ENCODE measurements at places on chromosomes 12 and 14.

DNA sequence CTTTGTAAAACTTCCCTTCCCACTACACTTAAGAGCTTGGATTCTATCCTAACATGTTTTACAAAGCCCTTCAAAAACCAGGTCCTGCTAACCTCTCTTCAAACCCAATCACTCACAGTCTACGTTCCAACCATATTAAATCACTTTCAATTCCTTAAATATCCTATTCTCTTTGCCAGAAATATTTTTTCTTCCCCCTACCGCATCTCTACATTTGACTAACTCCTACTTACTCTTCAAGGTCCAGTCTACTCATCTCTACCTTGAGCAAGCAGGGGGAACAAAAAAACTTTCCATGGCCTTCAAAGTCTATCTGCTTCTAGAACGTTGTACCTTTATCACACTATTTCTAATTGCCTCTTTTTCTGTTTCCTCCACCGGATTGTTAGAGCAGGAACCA is 6.1 kb downstream of the ERGIC2 start:
- DNase-seq = no peak

DNA sequence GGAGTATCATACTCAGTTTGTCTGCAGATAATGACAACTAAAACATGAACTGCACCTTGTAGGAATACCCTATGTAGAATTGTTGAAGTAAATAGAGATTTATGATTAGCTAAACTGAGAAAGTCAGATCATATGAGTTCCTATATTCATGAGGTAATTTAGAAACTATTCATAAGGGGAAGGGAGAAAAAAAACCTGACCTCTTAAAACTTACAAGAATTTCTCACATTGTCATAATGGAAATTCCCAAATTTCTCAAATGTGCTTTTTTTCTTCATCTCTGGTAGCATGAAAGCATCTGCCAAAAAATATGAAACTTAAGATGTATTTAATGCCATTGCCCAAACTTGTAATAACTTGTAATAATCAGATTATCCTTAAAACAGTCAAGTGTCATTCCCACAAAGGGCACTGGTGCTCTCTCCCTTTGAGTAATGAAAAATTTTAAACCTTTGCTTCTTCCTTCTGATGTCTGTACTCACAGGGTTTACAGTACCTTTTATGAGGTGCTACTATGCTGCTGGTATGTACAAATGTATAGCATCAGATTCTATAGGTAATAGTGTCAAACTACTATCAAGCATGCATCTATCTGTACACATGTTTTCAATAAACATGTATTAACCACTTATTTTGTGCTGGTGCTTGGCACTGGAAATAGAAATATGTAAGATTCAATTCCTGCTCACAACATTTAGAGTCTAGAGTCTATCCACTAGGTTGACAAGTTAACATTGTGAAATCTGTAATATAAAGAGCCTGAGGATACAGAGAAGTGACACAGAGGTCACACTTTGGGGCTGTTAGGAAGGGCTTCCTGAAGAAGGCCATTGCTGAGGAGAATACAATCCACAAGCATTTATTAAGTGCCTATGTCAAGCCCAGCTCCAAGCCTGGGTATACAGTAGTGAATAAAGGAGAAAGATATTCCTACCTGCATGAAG is 17.4 kb upstream of the DRAM1 start:
- DNase-seq = no peak

DNA sequence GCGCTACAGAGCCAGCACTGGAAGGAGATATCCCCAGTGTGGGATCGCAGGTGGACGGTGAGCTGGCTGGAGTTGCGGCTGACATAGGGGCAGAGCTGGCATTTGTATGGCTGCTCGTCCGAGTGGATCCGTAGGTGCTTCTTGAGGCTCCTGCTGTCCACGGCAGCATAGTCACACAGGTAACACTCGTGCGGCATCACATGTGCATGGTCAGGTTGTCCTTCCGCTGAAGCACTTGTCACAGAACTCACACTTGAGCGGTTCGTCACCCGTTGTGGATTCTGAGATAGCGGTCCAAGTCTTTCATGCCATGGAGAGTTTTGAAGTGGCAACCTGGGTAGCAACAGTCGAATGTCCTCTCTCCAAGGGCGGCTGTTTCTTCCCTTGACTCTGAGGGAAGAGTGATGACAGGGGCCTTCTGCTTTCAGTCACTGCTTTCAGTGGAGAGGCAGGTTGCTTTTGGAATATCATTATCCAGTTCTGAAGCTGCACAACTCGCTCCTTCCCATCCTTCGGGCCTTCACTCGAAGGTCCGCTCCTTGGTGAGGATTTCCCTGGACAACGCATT is 37.0 kb upstream of the SAV1 start:
- DNase-seq = no peak

GRCh38 chr12:47752121-47752520 is 6.6 kb downstream of the RAPGEF3 start:
- DNase-seq = no peak

DNA sequence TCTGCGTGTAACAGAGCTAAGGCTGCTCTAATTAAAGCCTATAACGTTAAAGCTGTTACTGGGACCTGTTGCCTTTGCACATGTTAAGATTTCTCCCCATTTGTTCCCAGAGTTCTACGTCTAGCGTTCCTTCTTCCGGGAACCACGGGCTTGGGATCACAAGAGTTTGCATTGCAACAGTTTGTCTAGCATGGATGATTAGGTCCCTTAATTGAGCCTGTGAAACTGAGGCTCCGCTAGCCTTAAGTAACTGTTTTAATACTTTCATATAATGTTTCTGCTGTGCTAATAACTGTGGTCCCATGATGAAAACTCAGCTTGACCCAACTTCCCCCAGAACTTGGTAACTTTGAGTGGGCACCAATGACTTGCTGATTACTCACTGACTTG is 16.7 kb upstream of the LYZ start:
- no peak for DNase-seq

DNA sequence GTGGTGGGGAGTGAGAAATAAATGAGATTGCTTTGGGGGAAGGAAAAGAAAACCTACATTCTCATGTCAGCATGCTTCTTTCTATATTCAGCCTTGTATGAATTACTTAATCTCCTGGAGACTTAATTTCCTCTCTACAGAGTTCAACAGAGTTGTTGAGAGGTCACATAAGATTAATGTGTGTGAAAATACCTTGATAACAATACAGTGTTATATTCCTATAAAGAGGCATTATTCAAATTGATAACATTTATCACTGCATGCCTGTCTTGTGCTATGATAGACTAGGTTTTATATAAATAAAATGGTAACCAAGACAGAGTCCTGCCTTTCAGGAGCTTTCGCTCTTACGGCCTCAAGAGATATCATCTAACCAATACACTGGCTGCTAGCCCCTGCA is 9.6 kb downstream of the FLRT2 start:
- DNase-seq = no peak

DNA sequence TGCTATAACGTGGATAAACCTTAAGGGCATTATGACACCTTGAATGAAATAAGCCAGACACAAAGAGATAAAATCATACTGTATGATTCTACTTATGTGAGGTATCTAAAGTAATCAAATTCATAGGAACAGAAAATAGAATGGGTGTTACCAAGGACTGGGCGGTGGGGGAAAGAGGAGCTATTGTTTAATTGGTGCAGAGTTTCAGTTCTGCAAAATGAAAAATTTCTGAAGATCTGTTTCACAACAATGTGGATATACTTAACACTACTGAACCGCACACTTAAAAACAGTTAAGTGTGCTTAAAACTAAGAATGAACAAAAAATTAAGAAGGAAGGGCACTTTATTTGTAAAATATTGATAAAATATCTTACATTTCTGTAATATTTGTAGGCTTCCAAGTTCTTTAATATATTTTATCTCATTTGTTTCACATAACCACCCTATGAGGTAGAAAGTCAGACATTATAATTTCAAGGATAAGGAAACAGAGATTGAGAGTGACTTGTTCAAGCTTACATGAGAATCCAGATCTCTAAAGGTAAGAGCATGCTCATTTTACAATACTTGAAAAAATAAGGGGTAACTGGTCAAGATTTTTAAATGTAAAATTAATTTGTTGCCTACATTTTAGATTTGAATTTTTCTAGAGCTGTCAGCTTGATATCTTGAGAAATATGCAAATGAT is 14.9 kb downstream of the LTA4H start:
- DNase-seq = no peak

- DNase-seq = no peak
Measured at GRCh38 chr12:116933091-116933490, 22.3 kb downstream of the FBXW8 start.

- no peak for DNase-seq
Measured at GRCh38 chr12:57722716-57723629, 15.6 kb downstream of the AGAP2 start.

GRCh38 chr14:75587388-75587787 is 9.0 kb downstream of the FLVCR2 start:
- no peak for DNase-seq

GRCh38 chr14:24483604-24484252 is 24.3 kb downstream of the CMA1 start:
- no peak for DNase-seq

GRCh38 chr14:101508948-101509729 is 52.2 kb upstream of the DIO3 start:
- no peak for DNase-seq

DNA sequence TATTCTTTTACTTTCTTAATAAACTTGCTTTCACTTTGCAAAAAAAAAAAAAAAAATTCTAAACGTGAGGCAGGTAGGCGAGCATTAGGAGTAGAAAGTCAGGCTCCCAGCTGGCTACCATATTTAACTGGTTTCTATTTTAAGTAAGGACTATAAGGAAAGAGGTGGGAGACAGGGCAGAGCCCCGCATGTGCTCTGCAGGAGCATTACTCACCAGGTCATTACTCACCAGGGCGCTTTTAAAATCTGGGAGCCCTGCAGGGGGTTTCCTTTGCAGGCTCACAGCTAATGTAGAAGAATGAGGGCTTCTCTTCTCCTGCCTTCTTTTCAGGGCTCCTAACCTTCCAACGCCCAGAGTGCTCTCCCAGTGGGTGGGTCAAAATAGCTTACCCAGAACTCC is 14.0 kb upstream of the DPF3 start:
- no peak for DNase-seq

- no peak for DNase-seq
Measured at GRCh38 chr14:103569408-103569807, 6.6 kb downstream of the COA8 start.

DNA sequence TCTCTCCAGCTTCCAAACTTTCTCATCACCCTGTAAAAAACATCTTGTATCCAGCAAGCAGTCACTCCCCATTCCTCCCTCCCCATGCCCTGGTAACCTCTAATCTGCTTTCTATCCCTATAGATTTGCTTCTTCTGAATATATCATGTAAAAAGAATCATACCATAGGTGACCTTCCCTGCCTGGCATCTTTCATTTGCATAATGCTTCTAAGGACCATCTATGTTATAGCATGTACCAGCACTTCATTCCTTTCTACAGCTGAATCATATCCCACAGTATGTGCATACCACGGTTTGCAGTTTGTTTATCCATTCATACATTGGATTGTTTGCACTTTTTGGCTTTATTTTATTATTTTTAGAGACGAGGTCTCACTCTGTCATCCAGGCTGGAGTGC is 22.9 kb upstream of the VPS37B start:
- no peak for DNase-seq

- DNase-seq = no peak
Measured at GRCh38 chr14:26017270-26017669, 580.6 kb downstream of the NOVA1 start.

GRCh38 chr14:23561259-23561658 is 5.2 kb downstream of the THTPA start:
- no peak for DNase-seq

GRCh38 chr14:24113379-24113800 is 1.2 kb upstream of the DCAF11 start:
- DNase-seq = no peak

- DNase-seq = no peak
Measured at GRCh38 chr12:111417784-111418593, 12.3 kb downstream of the SH2B3 start.

DNA sequence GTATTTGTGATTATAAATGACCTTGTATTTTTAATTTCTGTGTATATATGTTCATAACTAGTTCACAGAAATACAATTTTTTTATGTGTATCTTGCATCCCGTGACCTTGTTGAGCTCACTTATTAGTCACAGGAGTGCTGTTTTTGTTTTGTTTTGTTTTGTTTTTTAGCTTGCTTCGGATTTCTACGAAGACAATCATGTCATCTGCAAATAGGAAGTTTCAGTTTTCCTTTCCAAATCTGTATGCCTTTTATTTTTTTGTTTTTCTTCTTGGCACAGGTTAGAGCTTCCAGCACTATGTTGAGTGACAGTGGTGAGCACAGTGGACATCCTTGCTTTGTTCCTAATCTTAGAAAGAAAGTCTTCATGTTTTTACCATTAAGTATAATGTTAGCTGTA is 229.2 kb upstream of the GARIN6 start:
- DNase-seq = no peak

GRCh38 chr14:52650774-52651173 is 44.6 kb downstream of the ERO1A start:
- no peak for DNase-seq

GRCh38 chr14:55372825-55373224 is 38.8 kb downstream of the ATG14 start:
- no peak for DNase-seq

GRCh38 chr14:68815298-68816182 is 22.7 kb upstream of the ZFP36L1 start:
- DNase-seq = no peak

GRCh38 chr12:39010406-39010805 is 105.0 kb upstream of the CPNE8 start:
- no peak for DNase-seq

GRCh38 chr12:105935981-105936380 is 202.8 kb downstream of the NUAK1 start:
- DNase-seq = no peak

DNA sequence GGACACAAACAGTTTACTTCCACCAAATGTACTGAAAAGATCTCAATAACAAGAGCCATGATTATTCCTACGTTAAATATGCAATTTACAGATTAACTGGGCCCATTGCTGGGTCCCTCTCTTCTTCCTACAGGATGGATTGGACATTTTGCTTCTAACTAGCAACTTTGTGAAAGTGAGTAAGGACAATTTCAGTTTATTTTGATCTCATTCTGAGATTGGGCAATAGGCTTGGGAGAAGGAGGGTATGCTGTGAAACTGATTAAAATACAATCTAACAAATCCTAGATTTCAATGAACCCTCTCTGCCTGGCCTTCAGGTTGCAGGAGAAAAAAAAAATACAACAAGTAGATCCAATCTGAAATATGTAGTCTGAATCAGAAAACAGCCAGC is 121.5 kb downstream of the PRKD1 start:
- no peak for DNase-seq

GRCh38 chr12:71533703-71534102 is 94.1 kb downstream of the LGR5 start:
- DNase-seq = no peak

All from NCI-H1436 treated with DMSO at 0.1 percent for 48 hours (cell line).